ENCODE measurements at places on chromosomes 7 and 10.

DNA sequence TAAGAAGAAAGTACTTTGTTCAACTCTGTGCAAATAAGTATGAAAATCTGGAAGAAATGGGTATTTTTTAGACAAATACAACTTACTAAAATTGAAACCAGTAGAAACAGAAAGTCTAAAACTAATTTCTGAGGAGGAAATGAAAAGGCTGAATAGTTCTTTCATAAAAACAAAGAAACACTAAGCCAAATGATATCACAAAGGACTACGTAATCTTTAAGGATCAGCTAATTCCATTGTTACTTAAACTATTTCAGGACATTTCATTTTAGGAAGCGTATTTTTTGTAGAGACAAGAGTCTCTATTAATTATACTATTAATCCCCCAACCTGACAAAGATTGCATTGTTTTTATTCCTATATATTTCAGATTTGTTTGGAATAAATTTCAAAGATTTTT lies 11.2 kb upstream of the CCSER2 start:
- no peaks in the 10 kb centered on the region for H3K36me3 ChIP-seq
- no peaks in the 10 kb centered on the region for H3K4me1 ChIP-seq
- H3K27ac ChIP-seq, result no peak overlapping the region
- H3K4me3 ChIP-seq, result no peak overlapping the region

GRCh38 chr10:59945590-59945989 lies 39.2 kb upstream of the CCDC6 start:
- no peak overlapping the region for H3K4me3 ChIP-seq
- no peaks in the 10 kb centered on the region for H3K36me3 ChIP-seq
- H3K27ac ChIP-seq, result no peak overlapping the region
- H3K27me3 ChIP-seq, result no peaks in the 10 kb centered on the region
- no peaks in the 10 kb centered on the region for H3K4me1 ChIP-seq

DNA sequence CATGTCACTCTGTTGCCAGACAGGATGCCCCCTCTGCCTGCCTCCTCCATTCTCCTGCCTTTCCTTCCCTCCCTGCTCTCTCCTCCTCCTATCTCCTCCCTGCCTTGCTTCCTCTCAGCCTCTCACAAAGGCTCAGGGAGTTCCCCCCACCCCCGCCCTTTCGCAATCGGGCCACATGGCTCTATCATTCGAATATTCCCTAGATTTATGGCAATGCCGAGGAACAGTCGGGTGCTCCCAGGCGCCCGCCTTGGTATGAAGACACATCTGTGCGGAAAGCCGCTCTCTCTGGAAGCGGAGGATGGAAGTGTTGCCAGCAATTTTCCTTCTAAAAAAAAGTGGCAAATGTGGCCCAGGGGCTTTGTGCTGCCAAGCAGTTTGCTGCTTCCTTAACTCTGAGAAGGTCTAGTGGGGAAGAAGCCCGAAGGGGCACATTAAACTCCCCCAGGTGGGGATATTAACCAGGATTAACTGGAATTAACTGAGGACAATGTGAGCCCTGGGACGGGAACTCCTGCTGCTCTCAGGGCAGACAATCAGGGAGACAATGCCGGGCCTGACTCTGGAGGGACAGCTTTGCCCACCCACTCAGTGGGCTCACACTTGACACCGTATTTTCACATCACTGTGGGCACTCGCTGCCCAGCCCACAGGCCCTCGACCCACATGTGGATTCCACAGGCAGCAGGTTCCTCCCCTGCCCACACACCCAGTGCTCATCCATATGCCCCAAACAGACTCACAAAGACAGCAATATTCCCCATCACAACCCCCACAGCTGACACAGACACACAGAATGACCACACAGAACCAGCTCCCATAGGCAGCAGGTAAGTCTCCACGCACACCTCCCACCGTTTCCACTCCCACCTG lies 88.4 kb upstream of the SMNDC1 start:
- no peaks in the 10 kb centered on the region for H3K36me3 ChIP-seq
- H3K4me3 ChIP-seq, result no peak overlapping the region
- H3K27ac ChIP-seq, result no peak overlapping the region
- H3K4me1 ChIP-seq, result peaks cover 9% of the 10 kb centered on the region

DNA sequence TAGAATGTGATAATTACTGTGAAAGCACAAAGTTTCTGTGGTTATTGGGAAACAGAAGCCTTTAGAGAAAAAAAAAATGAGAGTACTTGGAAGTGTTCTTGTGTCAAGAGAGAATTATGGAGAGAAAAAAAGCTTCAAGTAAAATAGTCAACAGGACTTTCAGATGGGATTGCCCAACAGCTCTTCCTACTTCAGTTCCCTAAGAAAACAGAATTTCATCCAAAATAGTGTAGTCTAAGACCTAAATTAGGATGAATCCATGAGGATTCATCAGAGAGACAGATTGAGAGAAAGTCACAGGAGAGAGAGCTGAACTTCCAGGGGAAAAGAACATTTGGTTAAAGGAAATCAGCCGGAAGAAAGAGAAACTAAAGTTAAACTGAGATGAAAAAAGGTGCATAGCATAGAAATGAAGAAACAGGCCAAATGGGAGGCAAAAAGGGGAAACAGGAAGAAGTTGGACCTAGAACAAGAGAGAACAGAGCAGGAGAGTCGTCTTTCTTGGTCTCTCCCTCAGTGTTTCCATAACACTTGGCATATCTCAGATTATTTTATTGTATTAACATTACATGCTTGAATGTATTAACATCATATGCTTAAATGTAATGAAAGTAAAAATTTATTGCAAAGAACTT lies 2.5 kb downstream of the SCIN start:
- DNase-seq, result no peak
- no peak overlapping the region for H3K4me3 ChIP-seq
- H3K27ac ChIP-seq, result no peak overlapping the region
- no peaks in the 10 kb centered on the region for H3K27me3 ChIP-seq

DNA sequence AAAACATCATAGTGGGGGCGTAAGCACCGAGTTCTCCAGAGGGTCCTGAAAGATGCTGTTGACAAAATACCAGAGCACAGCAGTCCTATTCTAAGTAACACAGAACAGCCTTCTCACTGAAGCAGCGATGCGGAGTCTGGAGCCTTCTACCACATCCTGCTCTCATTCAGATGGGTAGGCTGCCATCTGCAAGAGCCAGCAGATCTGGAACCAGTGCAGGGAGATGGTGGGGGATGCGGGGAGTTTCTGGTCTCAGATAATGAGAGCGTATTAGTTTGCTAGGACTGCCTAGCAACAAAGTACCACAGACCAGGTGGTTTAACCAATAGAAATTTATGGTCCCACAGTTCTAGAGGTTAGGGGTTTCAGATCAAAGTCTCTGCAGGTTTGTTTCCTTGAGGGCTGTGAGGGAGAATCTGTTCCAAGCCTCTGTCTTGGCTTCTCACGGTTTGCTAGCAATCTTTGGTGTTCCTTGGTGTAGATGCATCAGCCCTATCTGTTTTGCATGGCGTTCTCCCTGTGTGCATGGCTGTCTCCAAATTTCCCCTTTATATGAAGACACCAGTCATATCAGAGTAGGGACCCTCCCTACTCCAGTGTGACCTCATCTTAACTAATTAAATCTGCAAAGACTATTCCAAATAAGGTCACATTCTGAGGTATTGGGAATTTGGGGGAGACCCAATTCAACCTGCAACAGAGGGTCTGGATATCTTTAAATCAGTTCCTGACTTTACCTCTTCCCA lies 52.0 kb upstream of the STEAP1B start:
- H3K4me3 ChIP-seq, result no peak overlapping the region
- no peaks in the 10 kb centered on the region for H3K4me1 ChIP-seq
- peaks cover 16% of the 10 kb centered on the region for H3K27me3 ChIP-seq
- no peaks in the 10 kb centered on the region for H3K36me3 ChIP-seq
- H3K27ac ChIP-seq, result no peak overlapping the region

DNA sequence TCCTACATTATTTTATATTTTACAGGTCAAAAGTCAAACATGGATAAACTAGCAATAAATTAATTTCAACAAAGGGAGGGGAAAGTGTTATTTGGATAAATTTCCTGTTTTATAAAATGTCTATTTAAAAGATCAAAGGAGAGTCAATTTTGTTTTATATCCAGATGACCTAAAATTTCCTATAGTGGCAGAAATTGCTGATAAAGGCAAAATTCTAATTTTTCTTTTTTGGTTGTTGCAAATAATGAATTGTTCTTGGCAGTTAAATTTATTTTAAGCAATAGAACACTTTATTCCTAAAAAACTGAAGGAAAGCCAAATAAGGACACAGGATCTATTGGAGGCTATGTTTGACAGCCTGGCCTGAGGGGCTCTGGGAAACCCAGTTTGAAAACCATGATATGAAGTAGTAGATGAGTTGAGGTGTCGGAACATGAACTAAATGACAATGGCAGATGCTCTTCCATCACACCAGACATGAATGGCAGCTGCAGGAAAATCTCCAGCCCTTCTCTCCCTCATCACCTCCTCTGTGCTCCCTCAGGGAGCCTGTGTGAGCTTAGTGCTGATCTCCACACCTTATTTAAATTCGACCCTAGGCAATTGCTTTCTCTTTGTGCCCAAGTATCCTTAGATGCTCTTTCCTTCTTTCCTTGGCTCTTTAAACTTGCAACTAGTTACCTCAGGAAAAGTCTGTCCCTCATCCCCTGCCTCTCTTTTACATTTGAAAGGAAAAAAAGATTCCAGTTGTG lies 395.0 kb downstream of the THSD7A start:
- H3K27me3 ChIP-seq, result no peaks in the 10 kb centered on the region
- DNase-seq, result no peak
- no peaks in the 10 kb centered on the region for H3K4me1 ChIP-seq
- H3K4me3 ChIP-seq, result no peak overlapping the region

DNA sequence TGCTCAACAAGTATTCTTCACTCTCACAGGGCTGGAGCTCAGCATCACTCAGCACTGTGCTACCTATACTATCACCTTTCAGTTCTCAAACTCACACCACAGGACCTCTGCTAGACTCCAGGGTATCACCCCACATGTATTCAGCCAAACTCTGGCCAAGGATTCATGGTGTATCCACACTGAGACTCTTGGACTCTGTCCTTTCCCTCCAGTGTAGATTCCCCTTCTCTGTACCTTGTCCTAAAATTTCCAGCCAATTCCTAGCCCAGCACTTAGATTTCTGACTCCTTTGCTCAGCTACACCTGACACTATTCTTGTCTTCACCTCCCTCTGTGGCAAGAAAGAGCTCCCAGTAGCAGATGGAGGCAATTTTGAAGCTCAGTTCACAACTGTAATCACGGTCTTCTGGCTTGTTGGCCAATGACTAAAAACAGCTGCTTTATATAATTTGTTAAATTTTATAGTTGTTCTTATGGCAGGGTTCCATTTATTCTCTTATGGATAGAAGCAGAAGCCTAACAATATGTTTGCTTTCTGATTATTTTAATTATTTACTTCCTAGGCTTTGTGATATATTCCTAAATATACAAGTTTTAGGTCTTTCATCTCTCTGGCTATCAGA lies 258.8 kb downstream of the THSD7A start:
- H3K27ac ChIP-seq, result no peak overlapping the region
- no peak for DNase-seq
- H3K4me3 ChIP-seq, result no peak overlapping the region
- H3K4me1 ChIP-seq, result no peaks in the 10 kb centered on the region

- no peak overlapping the region for H3K4me3 ChIP-seq
- no peak overlapping the region for H3K27ac ChIP-seq
- no peaks in the 10 kb centered on the region for H3K36me3 ChIP-seq
- no peak for DNase-seq
- H3K27me3 ChIP-seq, result no peaks in the 10 kb centered on the region
- H3K4me1 ChIP-seq, result no peaks in the 10 kb centered on the region
Observed at GRCh38 chr10:9860045-9860444, 1157.6 kb upstream of the CELF2 start.

DNA sequence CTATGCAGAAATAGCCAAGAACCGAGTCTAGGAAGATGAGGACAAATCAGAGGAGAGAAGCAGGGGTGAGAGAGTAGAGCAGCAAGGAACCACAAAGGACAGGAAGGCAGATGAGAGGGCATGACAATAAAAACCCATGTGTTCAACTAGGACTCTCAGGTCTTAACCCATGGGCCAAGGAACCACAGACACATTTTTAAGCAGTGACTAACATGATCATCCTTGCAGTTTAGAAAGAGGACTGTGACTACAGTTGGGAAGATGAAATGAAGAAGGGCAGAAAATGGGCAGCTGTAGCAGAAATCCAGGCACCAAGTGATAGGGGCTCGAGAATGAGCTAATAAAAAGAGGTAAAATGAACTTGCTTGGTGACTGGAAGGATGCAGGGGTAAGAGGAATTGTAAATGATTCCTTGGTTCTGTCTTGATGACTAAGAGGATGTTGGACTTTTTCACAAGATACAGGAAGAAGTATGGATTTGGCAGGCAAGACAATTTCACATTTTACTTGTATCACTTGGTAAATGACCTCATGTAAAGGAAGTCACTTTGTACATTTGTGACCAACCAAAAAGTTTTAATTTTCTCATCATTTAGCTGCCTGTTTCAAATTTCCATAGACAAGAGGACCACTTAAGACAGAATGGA lies 22.8 kb downstream of the SGMS1 start:
- H3K4me3 ChIP-seq, result no peak overlapping the region
- H3K36me3 ChIP-seq, result no peaks in the 10 kb centered on the region
- peaks cover 6% of the 10 kb centered on the region for H3K4me1 ChIP-seq
- no peaks in the 10 kb centered on the region for H3K27me3 ChIP-seq
- H3K27ac ChIP-seq, result no peak overlapping the region

GRCh38 chr7:106947244-106947728 lies 82.2 kb downstream of the PIK3CG start:
- H3K27ac ChIP-seq, result no peak overlapping the region
- no peaks in the 10 kb centered on the region for H3K4me1 ChIP-seq
- no peak overlapping the region for H3K4me3 ChIP-seq
- no peaks in the 10 kb centered on the region for H3K27me3 ChIP-seq
- H3K36me3 ChIP-seq, result no peaks in the 10 kb centered on the region

- H3K27ac ChIP-seq, result peak overlapping the region; percentile 94
- peak overlapping the region; percentile 82 for H3K4me3 ChIP-seq
- peaks cover 10% of the 10 kb centered on the region for H3K4me1 ChIP-seq
- peaks cover 5% of the 10 kb centered on the region for H3K36me3 ChIP-seq
- DNase-seq, result no peak
Observed at GRCh38 chr7:100434297-100435144, 1.8 kb downstream of the PPP1R35 start.

GRCh38 chr10:37860494-37861190 lies 3.2 kb upstream of the ZNF248 start:
- H3K36me3 ChIP-seq, result no peaks in the 10 kb centered on the region
- H3K27me3 ChIP-seq, result no peaks in the 10 kb centered on the region
- H3K4me3 ChIP-seq, result no peak overlapping the region
- peaks cover 2% of the 10 kb centered on the region for H3K4me1 ChIP-seq

DNA sequence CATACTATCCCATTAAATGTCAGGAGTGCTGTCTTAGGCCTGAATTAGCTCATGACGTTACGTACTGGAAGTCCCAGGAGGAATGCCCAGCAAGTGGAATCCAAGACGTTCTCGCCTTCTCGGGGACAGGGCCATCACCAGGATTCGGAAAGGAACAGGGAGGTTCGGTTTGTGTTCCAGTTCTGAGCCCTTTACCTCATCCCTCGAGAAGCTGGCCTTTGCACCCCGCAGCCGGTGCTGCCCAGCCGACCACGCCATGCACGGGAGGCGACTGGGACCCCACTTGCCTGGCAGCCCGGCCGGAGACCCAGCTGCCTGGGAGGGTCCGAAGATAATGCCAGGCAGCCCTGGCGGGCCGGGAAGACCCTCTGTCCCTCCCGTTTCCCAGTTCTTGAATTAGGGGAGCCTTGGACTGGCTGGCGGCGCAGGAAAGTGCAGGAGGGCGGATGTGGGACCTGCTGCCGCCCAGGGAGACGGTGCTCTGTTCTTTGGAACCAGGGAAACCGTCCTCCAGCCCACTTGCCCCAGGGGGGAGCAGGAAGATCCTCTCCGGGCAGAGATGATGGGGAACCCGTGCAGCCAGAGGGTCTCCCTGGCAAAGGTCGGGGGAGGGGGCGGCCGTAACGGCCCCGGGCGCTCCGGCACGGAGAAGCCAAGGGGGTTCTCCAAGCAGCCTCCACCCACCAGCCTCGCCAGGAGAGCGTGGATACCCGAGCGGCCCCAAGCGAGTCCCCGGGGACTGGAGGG lies 671 bp upstream of the CHST3 start:
- peaks cover 3% of the 10 kb centered on the region for H3K4me1 ChIP-seq
- peak overlapping the region; percentile 77 for H3K27ac ChIP-seq
- DNase-seq, result no peak
- H3K4me3 ChIP-seq, result peak overlapping the region; percentile 57
- no peaks in the 10 kb centered on the region for H3K36me3 ChIP-seq

Measured in colonic mucosa (tissue), 4 donors.